ENCODE measurements at places on chromosomes 12 and 14.
A peak's percentile ranks its signal among the peaks of the same experiment; 100 is the strongest.

- peak; percentile 79 for DNase-seq
Observed at GRCh38 chr12:2034633-2035430, 18.0 kb upstream of the CACNA1C start.

GRCh38 chr12:116429826-116430360 lies 129.3 kb upstream of the MAP1LC3B2 start:
- DNase-seq, result no peak

DNA sequence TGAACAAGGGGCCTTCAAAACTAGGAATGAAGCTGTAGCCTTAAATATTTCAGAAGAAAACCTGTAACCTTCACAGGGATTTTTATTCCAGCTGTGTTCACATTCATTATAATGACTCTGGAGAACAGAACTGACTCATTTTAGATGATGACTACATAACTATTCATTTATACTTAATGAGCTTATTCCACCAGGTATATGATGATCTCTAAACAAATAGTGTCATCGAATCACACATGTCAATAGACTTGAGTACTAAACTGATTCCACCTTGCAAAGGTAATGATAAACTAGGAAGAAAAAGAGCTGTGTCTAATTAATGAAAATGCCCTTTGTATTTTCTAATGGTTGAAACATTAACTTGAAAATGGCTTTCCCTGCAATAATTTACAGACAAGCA lies 433.2 kb downstream of the PDZRN4 start:
- DNase-seq, result no peak

- DNase-seq, result no peak
Observed at GRCh38 chr12:96146747-96147146, 47.4 kb upstream of the ELK3 start.

GRCh38 chr14:66572826-66573225 lies 64.9 kb downstream of the GPHN start:
- DNase-seq, result no peak

DNA sequence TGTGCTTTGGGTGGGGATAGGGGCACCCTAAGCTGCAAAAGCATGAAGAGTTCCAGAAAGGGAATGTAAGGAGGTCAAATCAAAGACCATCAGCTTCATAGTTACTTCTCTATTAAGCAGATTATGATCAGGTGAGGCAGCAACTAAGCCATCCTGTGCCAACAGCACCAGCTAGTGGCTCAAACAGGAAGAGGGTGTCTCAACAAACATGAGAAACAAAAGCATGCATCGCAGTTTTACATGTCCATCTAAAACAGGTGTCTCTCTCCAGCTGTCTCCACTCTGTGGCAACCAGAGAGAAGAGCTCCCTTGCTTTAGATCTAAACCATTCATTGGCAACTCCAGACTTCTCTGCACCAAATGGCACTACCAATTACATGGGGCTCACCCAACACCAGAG lies 52.9 kb downstream of the ACTN1 start:
- DNase-seq, result no peak

DNA sequence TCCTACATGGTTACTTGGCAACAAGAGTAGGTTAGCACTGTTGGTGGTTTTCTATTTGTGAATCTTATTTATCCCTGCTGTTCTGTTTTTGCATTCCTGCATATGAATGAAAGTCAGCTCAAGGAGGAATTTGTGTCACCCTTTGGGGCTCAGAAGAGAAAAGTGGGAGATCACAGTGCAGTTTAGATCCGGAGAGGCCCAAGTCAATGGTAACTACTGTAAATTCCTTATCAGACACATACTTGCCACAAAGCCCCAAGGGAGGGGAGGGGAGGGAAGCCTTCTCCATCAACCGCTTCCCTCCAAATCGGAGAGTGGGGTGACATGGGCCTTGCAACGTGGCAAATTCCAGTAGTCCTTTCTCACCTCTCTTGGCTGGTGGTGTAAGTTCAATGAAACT lies 15.0 kb downstream of the GSG1 start:
- no peak for DNase-seq

GRCh38 chr14:54691525-54692283 lies 124.8 kb downstream of the SAMD4A start:
- peak; percentile 42 for DNase-seq

DNA sequence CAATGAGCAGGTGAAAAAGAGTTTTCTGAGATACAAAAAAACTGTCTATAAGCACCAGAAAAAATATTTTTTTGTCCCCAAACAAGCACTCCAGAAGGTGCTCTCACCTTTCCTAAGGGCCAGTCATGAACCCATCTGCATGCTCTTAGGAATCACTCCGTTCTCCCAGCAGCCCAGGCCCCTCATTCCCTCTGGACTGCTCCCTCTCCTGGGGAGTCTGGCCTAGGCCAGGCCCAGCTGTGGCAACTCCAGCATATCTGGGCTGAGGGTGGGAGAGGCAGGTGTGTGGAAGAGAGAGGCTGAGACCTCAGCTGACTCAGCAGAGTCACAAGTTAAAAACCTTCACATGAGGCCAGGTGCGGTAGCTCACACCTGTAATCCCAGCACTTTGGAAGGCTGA lies 54.6 kb downstream of the TRAFD1 start:
- DNase-seq, result no peak

DNA sequence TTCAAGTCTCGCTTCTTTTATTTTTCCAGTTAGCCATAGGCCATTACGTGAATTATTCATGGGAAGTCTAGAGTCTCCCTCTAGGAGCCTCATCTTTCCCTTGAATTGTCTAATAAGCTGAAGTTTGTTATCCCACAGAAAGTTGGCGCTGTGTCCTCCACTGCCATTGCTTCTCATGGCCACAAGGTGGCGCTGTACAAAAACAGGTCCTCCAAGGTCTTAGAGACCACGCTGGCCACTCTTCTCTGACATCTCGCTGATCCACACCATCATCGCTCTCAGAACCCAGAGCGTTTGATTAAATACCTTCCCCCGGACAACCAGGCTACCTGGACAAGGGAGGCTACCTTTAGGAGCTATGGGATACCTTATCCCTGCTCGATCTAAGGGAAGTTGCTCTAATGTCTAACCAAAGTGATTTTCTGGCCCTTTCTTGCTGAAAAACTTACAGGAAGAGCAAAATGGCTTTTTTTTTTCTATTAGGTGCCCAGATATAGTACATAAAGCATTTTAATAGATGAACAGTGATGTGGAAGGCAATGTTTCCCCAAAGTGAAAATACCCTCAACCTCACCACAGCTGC lies 110.0 kb downstream of the CCDC60 start:
- DNase-seq, result no peak

DNA sequence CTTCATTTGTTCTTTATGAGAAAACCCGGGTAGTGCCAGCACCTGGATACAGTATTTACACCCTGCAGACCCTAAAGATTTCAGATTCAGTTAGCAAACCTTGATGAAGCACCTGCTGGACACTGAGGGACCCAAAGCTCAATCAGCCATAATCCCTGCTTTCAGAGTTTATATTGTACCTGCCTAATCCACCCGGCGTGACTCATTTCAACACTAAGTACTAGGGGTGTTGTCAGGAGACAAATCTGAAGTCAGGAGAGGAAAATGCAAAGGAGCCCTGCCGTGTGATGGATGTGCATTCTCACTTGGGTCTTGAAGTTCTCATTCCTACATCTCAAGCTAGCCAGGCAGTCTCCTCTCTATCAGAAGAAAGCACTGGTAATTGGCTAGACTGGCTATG lies 176.7 kb upstream of the BCL2L14 start:
- no peak for DNase-seq

DNA sequence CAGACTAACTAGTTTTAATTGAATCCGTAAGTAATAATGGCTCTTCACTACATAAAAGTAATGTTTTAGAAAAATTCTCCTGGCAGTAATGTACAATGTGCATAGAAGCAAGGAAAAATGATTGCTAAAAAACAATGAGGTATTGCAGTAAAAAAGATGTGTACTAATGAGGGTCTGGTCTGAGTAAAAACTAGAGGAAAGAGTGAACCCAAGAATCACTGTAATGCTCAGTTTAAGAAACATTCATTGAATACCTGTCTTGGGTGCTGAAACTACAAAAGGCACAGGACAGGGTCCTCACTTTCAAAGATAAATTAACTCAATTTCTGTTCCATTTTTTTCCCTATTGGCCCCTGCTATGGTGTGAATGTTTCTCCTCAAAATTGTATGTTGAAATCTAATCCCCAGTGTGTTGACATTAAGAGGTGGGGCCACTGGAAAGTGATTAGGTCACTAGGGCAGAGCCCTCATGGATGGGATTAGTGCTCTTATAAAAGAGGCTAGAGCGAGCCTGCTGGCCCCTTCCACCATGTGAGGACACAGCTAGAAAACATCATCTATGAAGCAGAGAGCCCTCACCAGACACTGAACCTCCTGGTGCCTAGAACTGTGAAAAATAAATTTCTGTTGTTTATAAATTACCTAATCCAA lies 51.6 kb downstream of the RPS6KA5 start:
- DNase-seq, result no peak

GRCh38 chr12:613996-614395 lies 49.2 kb downstream of the NINJ2 start:
- no peak for DNase-seq

- DNase-seq, result no peak
Observed at GRCh38 chr12:20567413-20567812, 127.7 kb upstream of the SLCO1C1 start.

GRCh38 chr12:58395470-58395869 lies 454.1 kb downstream of the ATP23 start:
- no peak for DNase-seq

DNA sequence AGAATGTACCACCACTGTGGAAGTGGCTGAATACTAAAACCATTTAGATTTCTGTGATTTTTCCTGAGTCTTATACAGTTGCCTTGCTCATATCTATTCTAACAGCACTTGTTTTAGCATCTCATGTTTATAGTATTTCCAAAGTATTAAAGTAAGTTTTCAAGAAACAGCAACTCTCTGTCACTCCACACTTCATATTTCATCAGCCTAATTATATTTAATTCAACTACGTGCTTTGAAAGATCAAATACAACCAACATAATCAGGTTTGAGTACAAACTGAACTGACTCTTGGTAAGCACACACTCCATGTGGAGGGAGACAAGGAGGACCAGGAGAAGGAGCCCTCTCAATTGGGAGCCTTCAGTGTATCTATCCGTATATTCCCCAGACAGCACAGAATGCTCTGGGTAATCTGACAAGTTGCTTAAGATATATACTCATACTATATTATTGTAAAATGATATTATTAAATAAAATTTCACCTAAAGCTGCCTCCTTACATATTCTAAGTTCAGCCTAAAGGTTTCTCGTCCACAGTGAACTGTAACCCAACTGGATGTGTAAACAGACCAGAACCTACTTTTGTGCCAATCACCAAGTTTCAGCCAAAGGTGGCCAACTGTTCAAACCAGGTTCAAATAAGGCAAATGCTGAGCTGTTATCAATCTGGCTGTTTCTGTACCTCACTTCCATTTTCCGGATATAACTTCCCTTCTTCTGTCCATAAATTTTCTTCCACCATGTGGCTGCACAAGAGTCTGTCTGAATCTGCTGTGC lies 105.0 kb upstream of the RASSF8 start:
- DNase-seq, result no peak

DNA sequence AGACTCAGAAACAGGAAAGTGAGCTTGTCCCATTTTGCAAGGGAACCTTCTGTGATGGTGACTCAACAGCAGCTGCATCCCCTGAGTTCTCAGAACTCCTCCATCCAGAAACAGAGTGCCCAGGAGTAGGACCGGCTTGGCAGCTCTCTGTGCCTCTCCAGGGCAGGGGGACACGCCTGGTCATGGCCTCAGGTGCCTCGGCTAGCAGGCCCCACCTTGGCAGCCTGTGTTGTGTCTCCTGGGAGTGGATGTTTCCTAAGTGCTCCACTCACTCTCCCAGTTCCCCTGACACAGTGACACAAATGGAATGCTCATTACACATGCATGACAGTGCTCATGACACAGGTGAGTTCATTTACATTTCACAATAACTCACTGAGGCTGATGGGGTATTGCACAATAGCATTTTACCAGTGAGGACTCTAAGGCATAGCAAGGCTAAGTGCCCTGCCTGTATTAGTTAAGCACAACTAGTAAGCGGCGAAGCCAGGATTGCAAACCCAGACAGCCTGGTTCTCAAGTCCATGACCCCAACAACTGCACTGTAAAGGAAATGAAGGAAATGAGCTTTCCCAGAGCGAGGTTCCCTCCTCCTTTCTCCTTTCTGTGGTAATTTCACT lies 47.4 kb downstream of the CALM1 start:
- DNase-seq, result no peak

DNA sequence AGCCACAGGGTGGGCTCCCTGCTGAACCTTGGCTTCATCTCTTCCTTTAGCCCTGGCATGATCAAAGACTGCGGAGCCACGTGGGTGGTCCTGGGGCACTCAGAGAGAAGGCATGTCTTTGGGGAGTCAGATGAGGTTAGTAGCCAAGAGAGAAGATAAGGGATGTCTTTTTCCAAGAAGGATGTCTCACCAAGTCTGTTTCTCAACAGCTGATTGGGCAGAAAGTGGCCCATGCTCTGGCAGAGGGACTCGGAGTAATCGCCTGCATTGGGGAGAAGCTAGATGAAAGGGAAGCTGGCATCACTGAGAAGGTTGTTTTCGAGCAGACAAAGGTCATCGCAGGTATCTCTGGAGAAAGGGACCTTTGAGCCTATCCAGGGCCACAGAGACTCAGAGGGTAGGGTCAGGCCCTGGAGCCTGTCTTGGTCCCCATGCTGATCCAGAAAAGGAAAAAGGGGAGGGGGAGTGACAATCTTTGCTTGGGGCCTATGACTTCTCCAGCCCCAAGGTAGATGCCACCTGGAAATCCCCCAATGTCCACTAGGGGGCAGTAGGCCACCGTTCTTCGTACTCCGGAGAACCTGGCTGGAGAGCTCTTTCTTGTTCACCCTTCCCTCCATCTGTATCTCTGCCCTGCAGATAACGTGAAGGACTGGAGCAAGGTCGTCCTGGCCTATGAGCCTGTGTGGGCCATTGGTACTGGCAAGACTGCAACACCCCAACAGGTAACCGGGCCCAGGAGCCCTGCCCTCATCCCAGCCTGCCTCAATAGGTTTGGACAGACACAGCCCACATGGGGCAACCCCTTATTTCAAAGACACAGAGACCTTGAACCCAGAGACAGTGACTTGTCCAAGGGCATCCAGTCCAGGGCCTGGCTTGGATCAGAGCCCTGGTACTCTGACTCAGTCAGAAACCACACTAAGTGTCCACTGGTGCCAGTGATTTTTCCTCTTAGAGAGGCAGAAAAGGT lies 2.0 kb downstream of the TPI1 start:
- peak; percentile 79 for DNase-seq

- peak; percentile 15 for DNase-seq
Observed at GRCh38 chr12:124273630-124274029, 21.3 kb upstream of the RFLNA start.

DNA sequence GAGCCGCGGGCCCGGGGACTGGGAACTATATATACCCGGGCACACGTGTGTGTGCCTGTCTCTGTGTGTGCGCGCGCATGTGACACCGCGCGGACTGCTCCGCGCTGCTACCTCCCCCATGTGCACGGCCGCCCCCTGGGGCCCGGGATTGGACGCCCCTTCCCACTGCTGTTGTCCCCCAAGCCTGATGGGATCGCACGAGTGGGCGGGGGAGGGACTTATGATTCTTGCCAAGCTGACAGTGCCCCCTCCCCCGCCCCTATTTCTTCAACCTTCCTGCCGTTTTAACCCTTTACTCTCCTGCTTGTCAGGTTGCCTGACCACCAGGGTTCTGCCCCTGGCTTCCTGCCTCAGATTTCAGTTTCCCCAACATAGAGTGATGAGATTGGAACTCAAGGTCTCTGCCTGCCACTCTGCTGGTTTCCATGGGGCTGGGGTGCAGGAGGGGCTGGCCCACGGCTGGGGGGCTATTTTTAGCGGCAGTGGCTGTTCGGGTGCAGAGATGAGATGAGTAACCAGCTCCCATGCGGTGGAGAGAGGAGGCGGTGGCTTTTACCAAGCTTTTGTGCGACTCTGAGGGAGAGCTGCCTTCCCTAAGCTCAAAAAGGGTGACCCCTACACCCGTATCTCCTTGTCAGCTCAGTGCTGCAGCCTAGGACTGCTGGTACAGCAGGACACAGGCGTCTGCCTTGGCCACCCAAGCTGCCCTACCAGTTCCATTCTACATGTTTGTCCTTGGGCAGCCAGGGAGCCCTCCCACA lies at the start of gene DDN:
DDN (minus strand) TSS at position 5 of the 761 bp plus-strand sequence. CDS start 88 bp downstream, outside the sequence.
- DNase-seq, result peak; percentile 51
